Urothelium cell line (cell line): ENCODE measurements at places on chromosomes 6 and 20.

- peak; percentile 21 for DNase-seq
These were observed 580 bp downstream of the NXT1 start for GRCh38 chr20:23350904-23351838.

DNA sequence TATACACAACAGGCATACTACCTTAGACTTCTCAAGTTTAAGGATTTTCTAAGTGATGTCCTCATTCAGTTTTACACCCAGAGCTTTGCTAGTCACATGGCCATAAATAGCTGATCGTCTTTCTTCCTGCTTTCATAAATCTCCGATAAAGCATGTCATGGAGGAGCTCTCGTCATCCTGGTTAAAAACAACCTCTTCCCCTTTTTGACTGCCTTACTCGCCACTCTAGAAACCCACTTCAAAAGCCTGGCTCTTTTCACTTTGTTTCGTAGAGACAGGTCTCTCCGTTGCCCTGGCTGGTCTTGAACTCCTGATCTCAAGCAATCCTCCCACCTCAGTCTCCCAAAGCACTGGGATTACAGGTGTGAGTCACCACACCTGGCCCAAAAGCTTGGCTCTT, 67.0 kb upstream of the SMIM29 start:
- DNase-seq: no peak

- peak; percentile 7 for DNase-seq
These were observed 553.7 kb downstream of the CD83 start for GRCh38 chr6:14671261-14671681.

GRCh38 chr6:126718600-126719327, 378.8 kb downstream of the CENPW start:
- DNase-seq: no peak

DNA sequence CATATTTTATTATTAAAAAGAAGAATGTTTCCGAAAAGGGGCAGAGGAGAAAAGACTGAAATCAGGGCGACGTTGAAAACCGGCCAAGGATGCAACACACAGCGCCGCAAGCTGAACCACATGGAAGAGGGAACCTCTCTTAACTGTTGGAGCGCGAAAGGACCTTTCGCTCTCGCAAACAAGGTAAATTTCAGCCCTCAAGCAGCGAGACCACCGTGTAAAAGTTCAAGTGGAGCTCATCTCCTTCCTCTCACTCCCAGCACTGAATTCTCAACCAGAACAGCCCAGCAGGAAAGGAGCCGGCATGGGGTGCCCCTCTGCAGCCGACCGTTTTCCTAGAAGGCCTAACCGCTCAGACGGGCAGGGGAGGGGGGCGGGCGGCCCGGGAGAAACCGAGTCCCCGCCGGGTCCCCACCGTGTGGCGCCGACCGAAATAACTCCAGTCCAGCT, 621 bp downstream of the GPR63 start:
- DNase-seq: no peak

DNA sequence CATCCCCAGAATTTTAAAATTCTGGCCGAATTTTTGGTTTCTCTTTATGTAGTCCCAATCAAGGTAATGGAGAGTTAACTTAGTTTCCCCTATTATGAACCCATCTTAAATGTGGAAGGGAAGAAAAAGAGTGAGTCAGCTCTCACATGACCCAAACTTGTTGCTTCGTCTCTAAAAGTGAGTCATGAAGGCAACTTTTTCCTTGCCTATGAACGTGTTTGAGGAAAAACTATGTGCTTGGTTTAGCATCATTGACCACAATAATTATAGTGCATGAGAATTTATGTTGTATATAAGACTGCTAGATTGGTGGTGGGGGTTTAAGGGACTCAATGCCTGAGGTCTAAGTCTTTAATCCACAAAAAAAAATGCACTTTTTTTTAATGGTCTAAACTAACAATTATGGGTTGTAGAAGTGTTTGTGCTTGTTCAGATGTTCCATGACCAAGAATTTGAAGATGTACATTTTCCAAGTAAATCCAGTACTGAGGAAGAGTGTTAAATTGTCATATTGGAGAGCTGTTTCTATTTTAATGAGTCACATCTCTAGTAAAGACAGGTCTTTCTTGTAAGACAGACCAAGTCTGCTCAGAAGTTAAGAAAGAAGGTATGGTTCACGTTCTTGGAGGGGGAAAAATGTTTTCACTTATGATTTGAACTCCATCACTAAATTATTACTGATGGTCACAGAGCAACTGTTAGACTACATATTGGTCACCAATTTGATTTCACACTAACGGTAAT, 409.9 kb upstream of the MARCKS start:
- DNase-seq: peak; percentile 32

DNA sequence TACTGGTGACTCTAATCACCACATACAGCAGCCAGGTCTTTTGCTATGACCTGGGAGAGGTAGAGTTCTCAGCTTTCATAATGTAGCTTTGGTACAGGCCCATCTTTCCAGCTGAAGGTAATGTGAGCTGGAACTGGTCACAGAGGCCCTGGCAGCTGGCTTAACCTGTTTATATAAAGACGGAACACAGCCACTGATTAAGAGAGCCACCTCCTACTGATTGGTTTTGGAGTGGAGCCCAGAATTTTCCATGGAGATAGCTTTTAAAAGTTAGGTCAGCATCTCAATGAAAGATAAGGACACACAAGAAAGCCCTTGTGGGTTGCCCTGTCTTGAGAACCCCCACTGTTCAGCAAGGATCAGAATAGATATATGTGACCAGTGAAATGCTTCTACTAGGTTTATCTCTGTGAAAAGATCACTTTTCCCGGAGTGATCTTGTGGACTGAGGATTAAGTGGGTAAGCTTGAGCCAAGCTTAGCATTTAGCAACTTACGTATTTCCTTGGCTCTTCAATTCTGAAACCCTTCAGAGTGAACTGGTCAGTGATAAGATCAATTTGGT, 213.7 kb upstream of the CITED2 start:
- no peak for DNase-seq
